ENCODE measurements at places on chromosomes 5 and 9.

GRCh38 chr9:123480096-123480495 is 124.1 kb downstream of the CRB2 start:
- DNase-seq: no peak

GRCh38 chr5:140603734-140604133 is 29.2 kb downstream of the CD14 start:
- no peak for DNase-seq

- no peak for DNase-seq
Observed at GRCh38 chr5:31755676-31756230, 116.8 kb downstream of the PDZD2 start.

- DNase-seq: no peak
Observed at GRCh38 chr9:131436376-131436775, 42.5 kb downstream of the PRRC2B start.

- DNase-seq: no peak
Observed at GRCh38 chr9:133986061-133986460, 6.1 kb downstream of the VAV2 start.

DNA sequence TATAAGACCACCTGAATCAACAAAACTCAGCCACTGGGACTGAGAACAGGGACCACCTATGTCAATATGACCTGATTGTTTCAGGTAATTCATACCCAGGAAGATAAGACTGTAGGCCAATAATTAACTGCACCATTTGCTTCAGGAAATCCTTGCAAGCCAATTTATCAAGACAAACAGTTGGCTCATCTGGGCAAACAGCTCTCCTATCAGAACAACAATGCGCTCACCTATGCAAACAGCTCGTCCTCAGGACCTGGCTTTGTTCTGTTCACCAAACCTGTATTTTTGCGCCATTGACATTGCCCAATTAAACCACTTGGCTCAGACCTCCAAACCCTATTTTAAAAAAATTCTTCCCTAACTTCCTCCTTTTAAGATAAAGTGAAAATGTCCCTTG is 92.3 kb upstream of the MARCHF11 start:
- DNase-seq: no peak

DNA sequence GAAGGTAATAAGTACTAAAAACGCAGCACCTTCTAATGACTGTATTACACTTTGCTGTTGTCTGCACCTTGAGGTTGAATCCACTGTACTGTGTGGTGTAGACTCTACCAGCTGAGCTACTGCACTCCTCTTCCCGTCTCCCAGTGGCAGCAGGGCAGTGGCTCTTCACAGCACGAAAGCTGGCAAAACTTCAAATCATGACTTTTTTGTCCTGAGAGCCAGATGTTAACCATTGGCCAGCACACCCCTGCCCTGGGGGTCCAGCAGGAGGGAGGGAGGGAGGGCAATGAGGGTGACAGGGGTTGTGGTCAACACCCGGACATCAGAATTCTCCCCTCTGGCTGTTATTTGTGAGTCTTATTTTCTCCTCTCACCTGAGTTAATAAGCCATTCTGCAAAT is 11.8 kb downstream of the SHC3 start:
- no peak for DNase-seq

DNA sequence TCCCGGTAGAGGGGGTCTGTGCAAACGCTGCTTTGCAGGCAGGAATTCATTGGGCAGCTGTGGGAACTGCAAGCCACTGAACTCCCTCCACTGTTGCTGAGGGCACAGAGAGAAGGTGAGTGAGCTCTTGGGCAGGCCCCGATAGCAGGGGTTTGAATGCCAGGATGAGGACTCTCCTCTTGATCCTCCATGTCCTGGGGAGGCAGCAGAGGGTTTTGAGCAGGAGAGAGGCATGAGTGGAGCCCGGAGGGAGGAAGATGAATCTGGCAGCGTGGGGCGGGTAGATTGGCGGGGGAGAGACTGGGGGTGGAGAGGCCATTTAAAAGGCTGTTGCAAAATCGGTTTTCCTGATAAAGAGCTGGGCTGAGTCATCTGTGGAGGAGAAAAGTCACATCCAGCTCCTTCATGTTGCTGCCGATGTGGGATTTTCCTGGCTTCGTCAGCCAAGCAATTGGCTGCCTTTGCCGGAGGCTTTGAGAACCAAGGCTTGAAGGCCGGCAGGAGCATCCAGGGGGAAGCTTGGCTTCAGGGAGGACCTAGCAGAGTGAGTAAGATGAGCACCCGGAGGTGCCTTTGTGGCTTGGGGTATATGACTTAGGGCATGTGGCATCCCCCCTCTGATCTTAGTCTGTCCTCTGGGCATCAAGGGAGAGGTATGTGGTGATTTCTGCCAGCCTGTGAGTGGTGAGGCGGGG is at the start of gene SYNPO:
Gene SYNPO (plus strand): TSS at position 350 of the 695 bp plus-strand sequence. CDS start 7,616 bp downstream, outside the sequence.
- peak; percentile 80 for DNase-seq

DNA sequence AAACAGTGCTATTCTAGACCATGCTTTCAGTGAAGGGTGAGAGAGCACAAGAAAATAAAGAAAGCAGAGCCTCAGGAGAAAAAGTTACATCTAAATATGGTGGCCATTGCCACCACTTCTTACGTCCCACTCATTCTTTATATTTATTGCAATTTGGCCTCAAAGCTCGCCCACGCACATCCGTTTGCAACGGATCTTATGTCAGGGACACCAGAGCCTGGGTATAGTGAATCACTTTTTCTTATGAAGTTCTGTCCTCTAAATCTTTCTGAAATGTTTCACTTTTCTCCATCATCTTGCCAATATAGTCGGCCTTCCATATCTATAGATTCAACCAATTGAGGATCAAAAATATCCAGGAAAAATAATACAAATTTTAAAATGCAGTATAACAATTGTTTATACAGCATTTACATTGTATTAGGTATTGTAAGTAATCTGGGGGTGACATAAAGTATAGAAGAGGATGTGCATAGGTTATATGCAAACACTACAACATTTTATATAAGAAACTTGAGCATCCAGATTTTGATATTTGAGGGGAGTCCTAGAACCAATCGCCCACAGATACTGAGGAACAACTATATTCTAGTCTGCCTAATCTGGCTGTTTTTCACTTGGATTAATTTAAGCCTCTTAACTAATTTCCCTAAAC is 35.2 kb downstream of the GOLPH3 start:
- DNase-seq: no peak

DNA sequence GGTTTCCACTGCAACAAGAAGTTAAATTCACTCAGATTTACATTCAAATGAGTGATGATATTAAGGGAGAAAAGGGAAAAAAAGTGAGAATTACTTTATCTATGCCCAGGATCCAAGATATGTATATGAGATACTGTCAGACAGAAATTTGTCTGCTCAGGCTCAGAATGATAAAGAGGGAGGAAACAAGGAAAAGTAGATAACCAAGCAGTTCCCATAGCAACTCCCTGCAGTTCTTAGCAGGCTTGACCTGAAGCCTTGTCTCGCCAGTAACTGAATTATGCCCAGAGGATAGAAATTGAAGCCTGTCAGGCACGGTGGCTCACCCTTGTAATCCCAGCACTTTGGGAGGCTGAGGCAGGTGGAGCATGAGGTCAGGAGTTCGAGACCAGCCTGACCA is 304.4 kb downstream of the TLE1 start:
- DNase-seq: no peak

- no peak for DNase-seq
Observed at GRCh38 chr5:148416921-148417320, 33.2 kb downstream of the FBXO38 start.

- DNase-seq: no peak
Observed at GRCh38 chr5:141272906-141273305, 27.7 kb downstream of the PCDHB15 start.

- DNase-seq: no peak
Observed at GRCh38 chr5:132377738-132378137, 8.2 kb downstream of the SLC22A5 start.

GRCh38 chr5:126982926-126983873 is 47.2 kb downstream of the MARCHF3 start:
- DNase-seq: no peak

DNA sequence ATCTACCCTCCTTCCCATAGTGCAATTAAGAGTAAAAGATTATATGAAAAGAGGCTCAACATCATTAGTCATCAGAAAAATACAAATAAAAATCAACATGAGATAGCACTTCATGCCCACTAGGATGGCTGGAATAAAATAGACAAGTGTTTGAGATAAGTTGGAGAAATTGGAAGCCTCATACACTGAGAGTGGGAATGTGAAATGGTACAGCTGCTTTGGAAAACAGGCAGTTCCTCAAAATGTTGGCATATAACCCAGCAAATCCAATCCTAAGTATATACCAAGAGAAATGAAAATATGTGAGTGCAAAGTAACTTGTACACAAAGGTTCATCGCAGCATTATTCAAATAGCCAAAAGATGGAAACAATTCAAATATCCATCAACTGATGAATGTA is 9.8 kb downstream of the SPATA31D3 start:
- no peak for DNase-seq

DNA sequence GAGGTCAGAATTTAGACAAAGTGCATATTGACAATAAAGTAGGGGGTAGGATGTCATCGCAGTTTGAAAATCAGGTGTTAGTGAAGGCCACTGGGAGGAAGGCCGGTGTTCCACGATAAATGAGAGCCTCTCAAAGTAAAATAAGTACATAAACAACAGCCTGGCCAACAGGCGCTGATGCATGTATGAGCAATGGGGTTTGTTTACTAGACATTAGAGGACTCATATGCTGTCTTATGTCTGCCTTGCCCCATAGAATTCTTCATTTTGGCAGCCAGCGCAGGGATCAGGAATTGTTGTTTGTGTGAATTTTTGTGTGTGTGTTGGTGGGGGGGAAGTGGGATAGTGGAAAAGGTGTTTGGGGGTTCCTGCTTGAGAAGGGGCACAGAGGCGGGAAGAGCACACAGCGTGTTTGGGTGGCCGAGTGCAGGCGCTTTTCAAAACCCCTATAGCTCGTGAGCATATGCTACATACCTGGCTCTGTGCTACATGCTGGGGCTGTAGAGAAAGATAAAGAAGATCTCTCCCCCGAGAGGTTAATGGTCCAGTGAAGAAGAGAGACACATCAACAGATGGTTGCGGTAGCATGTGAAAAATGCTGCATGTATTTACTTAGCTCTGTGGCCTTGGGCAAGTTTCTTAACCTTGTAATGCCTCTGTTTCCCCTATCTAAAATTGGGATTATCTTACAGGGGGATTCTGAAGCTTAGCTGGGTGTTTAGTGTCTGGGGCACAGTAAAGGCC is 11.5 kb downstream of the SNX30 start:
- DNase-seq: no peak

DNA sequence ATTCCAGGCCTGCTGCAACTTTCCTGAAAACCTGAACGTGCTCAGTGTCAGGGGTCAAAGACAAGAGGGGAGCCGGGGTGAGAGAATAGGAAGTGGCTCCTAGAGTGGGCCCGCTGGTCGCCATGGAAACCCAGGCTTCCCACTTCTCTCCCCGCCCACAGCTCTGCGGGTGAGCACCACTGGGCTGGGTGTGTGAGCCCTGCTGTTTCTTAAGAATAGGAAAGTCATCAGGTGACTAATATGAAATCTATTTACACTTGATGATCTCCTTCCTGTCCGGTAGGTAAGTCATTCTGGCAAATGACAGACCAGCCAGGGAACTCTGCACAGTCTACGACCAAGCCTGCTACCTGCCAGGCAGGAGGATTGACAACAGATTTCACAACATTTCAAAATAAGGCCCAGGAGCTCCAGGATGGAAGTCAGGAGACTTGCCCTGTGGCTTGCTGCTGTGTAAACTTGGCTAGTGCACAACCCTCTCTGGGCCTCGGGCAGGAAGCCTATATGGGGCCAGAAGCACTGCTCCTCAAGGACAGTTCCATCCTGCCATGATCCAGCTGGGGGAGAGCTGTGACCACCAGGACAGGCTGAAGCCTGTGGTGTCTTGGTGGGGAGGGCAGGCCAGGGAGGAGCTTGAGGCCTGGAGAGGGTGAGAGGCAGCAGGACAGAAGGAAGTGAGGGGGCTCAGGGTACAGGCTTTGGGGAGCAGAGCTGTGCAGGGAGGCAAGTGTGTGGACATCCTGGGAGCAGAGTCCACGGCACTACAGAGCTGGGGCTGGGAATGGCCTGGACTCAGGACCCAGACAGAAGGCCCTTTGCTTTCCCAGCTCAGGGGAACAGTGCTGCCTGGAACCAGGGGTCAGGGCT is 60.6 kb downstream of the SHB start:
- peak; percentile 53 for DNase-seq

DNA sequence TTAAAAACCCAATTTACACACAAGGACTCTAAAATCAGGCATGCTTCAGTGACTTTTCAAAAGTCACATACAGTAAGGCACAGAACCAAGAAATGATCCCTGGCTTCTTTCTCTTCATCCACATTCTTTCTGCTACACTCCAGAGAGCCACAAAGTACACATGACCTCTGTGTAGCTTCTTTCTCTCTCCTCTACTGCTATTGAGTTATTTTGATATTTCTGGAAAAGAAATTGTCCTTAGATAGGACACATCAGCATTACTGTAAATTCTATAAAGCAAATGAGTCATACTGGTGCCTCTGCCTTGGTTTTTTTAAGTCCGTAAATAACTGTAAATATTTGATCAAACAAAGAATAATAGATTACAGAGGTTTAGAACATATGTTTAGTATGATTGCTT is 96.3 kb downstream of the KIAA0825 start:
- no peak for DNase-seq

GRCh38 chr9:95311961-95312360 is 5.5 kb downstream of the FANCC start:
- no peak for DNase-seq

- DNase-seq: no peak
Observed at GRCh38 chr9:38012767-38013450, 56.1 kb downstream of the SHB start.

GRCh38 chr9:112065806-112066606 is 109.1 kb downstream of the SUSD1 start:
- DNase-seq: no peak

- DNase-seq: no peak
Observed at GRCh38 chr9:122220673-122221182, 8.0 kb downstream of the LHX6 start.

DNA sequence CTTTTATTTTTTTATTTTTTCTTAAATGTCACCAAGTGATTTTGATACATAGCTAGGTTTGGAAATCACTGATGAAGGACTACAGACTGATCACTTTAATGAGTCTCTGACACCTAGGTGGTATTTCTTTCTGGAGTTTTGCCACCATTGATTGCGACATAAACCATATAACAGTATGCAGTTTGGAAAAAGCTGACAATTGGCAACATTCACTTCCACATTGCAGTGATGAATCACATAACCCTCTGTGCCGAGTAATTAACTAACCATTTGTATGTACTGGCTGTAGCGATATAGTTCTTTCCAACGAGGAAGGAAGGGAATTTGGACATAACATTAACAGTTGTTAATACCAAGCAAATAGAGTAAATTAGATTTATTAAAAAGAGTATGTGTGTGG is 222.9 kb upstream of the EFNA5 start:
- no peak for DNase-seq

DNA sequence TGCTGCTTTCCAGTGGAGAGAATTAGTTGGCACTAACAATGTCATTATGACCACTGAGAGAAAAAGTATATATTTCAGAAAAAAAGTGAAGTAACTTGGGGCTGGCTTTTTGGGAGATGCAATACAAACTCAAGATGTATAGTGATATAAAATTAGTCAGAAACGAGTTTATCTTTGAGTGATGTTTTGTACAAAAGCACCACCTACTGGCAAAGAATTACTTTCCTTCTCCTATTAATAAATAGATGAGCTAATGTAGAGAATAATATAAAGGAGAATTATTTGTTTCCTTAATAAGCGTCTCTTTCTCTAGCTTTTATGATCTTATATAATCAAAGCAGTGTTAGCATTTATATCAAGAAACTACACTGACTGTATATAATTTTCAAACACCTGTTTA is 158.8 kb downstream of the MEF2C start:
- DNase-seq: no peak

- DNase-seq: no peak
Observed at GRCh38 chr9:68817079-68817875, 112.2 kb downstream of the PIP5K1B start.
